Motor neuron (in vitro differentiated cells): ENCODE measurements at places on chromosomes 5 and 9.

- ATAC-seq = no peak
Measured at GRCh38 chr9:135909371-135909770, 2.0 kb upstream of the CAMSAP1 start.

DNA sequence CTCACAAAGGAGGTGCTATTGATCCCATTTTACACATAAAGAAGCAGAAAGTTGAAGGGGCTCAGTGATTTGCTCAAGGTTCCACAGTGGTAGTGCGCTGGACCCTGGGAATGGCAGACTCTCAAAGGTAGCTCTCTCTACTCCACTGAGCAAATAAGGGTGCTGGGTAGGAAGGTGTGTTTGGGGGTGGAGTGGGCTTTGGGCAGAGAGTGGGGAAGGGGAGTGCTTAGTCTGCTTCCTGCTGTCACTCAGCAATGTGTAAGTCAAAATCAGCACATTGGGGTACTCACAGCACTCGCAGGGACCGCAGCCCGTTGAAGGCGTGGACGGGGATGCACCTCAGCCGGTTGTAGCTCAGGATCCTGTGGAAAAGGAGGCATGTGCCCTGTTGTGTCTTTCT lies 142.8 kb upstream of the PANK3 start:
- no peak for ATAC-seq

DNA sequence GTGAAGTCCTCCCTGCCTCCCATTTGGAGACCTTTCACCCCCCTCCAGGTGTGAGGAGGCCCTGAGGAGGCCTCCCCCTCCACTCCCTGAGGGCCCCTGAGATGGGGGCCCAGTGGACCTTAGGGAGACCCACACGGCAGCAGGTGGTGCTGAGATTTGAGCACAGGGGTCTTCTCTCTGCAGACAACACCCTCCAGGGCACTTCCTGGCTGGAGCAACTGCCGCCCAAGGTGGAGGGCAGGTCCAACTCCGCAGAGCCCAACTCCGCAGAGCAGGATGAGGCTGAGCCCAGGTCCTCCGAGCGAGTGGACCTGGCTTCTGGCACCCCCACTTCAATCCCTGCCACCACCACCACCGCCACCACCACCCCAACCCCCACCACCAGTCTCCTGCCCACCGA lies 27.0 kb downstream of the OLFML2A start:
- ATAC-seq = no peak

DNA sequence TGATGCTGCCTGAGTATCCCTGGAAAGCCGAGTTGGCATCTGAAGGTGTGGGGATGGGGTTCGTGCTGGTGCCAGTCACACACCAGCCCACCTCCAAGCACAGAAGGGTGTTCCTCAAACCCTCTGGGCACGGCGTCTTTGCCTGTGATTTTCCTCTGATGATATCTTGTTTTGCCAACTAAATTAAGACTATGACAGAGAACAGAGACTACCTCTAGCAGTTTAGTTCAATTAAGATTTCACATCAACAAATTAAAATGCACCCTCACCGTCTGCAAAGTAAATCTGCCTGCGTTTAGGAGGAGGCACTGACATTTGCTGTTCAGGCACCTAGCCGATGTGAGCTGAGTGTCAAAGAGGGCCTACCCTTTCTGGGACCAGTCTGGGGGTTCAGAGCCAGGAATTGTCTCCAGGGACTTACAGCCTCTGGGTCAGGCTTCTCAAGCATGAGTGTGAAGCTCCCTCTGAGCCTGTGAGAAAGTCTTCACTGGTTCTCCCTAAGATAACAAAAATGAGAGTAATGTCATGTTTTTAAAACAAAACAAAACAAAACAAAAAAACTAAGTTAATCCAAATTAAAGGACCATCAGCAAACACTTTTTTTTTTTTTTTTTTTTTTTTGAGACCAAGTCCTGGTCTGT lies 55.4 kb upstream of the CTNNA1 start:
- no peak for ATAC-seq

DNA sequence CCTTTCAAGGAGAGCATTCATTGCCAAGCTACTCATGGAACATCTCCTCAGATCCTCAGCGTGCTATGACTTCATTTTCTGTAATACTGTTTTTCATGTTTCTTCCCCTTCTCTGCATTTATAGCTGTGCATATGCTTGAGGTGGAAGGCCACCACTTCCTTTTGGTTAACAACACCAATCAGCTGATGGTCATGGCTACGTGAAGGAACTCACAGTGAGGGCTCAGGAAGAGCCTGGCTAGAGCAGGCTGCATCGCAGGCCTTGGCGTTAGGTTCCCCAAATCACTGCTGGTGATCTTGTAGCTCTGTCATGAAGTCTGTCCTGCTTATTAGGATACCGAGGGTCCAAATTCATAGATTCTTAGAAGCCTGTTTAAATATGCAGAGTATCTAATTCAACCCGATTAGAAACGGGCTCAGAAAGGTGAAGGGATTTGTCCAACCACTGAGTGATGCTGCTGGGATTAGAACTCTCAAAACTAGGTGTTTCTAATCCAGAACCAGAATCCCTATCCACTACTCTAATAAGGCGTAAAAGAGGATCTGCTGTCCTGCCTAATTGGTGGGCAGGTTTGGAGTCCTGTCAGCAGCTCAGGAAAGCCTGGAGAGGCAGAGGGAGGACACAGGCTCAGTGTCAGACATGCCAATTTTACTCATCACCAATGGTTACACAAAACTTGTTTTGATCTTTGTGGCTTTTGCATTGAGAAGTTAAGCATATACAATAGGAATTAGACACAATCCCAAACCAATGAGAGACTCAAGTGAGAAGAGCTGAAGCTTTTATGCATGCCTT lies 7.5 kb downstream of the SYK start:
- ATAC-seq = no peak
